ENCODE measurements at places on chromosomes 3 and 15. TPM values are rescaled to one million over a fixed set of nuclear protein-coding genes. Genes with fewer than 3 reads are reported as not detected.

CELF6 gene
- 0.14 TPM for total RNA-seq

SUCLG2 gene
- 35.2 TPM for total RNA-seq

KIF7 gene
- total RNA-seq: 4.9 TPM

CCR5 gene
- total RNA-seq: not detected

GABRB3 gene
- total RNA-seq: not detected

DNAH1 gene
- total RNA-seq: 1.5 TPM

FETUB gene
- total RNA-seq: 0.24 TPM

LMAN1L gene
- total RNA-seq: not detected

MME gene
- 32.2 TPM for total RNA-seq

PCSK6 gene
- 1.7 TPM for total RNA-seq
